ENCODE measurements at places on chromosomes 5 and 9.

DNA sequence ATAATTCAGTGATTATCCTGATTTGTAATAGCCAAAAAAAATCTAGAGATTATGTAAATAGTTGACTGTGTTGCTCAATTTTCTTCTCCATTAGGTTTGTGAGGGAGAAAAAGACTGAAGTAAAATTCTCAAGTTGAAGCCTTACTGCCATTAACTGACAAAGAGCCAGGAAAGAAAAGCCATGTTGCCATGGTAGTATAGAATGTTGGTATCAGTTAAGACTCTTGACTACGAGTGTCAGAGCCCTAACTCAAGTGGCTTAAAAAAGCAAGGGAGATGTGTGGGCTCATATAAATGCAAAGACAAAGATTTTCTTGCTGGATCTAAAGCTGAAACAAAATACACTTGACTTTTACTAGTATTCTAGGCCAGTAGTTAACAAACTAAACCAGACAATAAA lies 571.7 kb downstream of the KCTD16 start:
- no peak for DNase-seq

GRCh38 chr9:104071589-104071988 lies 22.5 kb upstream of the SMC2 start:
- DNase-seq: no peak

DNA sequence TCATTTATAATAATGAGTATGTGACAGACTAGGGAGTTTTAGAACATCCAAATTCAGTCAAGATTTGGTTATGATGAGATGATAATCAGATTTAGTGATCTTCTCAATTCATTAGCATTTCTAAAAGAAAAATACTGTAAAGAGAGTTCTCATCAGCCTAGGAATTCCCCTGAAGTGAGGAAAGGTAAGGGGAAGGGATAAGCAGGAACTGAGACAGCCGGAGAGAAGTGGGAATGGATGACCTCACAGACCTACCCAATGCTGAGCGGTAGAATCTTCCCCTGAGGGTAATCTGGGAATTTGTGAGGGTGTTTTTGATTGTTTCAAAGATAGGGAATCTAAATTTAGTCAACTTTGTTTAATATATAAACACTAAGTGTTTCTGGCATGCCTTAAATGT lies 16.7 kb upstream of the GPBP1 start:
- DNase-seq: no peak

DNA sequence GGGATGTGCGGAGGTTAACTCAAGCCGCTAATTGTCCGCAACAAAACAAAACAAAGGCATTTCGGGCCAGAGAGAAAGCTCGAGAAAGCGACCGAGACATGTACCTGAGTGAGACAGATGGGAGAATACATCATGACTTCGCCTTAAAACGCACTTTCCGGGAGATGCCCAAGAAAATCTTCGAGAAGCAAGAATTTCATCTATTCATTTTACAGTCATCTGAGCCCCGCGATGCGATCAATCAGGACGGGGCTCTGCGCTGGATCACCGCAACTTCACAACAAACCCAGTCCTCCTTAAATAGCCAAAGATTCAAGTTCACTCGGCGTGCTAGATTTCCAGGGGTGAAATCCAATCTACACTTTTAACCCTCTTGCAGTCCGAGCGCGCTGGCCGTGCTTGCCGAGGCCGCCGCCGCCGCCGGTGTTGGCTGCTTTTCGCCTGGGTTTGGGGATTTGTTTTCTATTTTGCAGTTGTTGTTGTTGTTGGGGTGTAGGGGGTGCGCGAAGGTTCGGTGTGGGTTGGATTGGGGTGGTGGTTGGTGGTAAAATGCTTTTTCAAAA lies 482 bp downstream of the NFIB start:
- DNase-seq: no peak

DNA sequence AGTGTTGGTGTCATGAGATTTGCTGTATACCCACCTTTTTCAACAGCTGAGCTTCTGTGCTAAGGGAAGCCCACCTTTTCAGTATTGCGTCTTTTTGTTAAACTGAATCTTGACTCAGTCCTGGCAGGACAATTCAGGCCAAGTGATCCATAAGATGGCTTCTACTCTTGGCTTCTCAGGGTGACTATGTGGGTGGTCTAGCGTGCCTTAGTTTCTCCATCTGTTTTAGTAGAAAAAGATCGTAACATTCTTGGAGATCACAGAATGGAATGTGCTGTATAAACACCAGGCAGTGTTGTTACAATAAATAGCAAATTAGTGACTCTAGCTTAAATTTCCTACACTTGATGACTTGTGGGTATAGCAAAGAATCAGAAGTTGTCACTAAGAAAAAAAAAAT lies 66.6 kb downstream of the PCSK5 start:
- DNase-seq: no peak

DNA sequence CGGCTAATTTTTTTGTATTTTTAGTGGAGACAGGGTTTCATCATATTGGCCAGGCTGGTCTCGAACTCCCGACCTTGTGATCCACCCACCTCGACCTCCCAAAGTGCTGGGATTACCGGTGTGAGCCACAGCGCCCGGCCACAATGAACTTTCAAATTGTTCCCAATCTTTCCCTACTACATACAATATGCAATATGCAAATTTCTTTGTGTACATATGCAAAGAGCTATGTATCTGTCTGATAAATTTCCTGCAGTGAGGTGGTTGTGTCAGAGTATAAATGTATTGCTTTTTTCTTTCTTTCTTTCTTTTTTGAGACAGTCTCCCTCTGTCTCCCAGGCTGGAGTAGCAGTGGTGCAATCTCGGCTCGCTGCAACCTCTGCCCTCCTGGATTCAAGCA lies 48.8 kb upstream of the PLPP1 start:
- no peak for DNase-seq

DNA sequence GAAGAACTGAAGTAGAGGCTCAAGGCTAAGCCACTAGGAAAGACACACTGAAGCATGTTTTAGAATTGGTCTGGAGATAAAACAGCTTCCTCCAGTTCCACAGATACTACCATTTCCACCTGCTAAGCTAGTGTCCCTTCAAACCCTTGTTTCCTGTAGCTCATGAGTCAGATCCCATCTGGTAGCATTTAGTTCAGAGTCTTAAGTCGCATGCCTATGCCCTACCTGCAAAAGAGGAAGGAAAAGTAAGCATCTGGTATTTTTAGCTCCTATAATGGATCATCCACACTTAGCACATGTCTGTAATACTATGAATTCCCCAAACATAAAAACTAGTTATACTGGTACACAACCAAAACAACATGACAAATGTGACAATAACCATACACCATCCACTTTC lies 92.1 kb downstream of the CDKN2A start:
- no peak for DNase-seq

DNA sequence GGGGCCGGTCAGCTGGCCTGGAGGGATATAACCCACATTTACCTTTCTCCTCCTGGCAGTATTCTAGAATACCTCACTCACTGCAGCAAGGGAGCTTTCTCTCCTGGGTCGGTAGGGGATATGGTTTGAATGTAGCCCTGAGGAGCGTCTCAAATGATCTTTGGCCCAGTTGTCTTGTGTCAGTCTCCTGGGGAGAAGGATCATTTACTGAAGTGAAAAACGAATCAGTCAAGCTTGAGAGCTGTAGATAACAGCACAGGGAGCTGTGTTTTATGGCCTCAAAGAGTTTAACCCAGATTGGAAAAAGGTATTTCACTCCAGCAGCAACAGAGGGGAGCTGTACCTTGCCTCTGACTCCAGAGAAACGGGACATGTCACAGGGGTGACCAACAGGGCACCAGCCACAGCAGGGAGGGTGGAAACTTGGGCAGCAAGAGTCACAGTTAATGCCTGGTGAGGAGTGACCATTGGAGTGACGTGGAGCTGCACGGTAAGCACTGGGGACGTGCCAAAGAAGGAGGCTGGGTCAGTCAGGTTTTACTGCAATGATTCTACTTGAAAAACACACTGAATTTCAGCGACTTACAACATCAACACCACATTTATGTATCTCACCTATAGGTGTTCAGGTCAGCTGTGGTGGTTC lies 29.8 kb upstream of the ZFR start:
- DNase-seq: no peak

- DNase-seq: no peak
These were observed 261.2 kb upstream of the CLINT1 start for GRCh38 chr5:158119961-158120723.

DNA sequence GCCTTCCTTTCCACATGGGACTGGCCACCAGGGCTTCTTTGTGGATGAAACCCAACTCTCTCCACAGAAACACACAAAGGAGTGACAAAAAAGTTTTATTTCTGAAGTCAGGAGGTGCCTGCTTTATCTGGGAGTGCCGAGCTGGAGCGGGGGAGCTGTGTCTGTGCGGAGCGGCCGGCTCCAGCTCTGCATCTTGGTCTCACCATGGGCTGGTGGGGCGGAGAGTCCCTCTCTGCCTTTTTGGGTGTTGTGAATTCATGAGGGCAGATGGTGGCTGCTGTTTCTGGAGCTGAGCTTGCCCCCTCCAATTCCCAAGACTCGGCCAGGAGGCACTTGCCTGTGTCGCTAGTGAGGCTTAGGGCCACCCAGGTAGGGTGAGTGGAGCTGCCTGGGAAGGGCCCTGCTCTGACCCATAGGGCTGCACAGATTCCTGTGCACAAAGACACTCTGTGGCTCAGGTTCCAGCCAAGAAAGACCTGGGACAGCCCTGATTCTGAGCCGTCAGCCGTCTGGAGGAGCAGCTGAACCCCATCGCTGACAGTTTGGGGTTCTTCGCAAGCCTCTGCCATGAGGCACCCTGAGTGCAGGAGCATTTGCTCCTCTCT lies 1.4 kb downstream of the DBH start:
- no peak for DNase-seq

DNA sequence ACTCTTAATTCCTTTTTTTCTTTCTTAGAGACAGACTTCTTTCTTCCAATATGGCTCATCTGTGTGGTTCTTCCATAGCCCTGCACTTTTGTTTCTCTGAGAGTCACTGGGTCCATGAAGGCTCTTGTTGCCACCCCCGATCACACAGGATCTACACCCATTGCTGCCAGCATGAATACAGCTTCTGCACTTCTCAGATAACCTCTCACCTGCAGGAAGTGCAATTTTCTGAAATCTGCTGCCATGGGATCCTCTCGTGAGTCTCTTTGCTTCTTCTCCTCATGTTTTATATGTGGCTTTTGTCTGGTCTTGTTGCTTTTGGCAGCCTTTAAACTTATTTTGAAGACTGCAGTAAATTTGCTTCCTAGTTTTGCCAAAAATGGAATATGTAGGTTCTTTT lies 171.2 kb downstream of the TMEM167A start:
- DNase-seq: no peak

GRCh38 chr9:70405808-70406433 lies 8.5 kb downstream of the KLF9 start:
- DNase-seq: no peak

DNA sequence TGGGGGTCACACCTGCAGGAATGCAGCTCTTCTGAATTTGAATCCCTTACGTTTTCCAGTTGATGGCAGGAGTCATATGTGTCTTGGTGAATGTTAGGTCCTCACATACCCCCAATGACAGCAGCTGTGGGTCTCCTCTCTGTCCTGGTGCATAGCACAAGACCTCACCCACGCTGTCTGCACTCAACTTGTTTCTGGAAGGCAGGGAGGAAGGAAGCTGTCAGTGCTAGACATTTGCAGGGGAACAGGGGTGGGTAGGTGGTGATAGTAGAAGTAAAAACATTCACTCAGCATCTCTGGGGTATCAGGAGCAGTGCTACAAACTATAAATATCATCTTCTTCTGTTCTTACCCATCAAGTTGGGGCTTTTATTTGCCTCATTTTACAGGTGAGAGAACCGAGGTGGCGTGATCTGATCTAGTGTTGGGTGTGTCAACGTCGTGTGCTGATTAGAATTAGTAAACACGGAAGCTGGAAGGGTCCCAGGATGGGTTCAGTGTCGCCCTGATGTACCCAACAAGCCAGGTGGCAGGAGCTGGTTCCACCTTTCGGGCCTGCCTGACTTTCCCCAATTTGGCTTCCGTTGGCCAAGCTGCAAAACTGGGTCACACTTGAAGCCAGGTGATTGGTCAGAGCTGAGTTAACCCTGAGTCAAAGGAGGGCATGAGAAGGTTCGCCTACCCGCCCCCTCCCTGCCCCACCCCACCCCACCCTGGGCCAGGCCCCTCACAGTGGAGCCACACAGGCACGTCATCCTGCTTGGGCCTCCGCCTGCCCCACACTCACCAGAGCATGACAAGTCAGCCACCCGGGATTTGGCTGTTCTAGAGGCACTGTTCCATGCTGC lies 15.8 kb downstream of the ERGIC1 start:
- DNase-seq: peak; percentile 6

GRCh38 chr5:156409834-156410233 lies 82.9 kb downstream of the SGCD start:
- no peak for DNase-seq

DNA sequence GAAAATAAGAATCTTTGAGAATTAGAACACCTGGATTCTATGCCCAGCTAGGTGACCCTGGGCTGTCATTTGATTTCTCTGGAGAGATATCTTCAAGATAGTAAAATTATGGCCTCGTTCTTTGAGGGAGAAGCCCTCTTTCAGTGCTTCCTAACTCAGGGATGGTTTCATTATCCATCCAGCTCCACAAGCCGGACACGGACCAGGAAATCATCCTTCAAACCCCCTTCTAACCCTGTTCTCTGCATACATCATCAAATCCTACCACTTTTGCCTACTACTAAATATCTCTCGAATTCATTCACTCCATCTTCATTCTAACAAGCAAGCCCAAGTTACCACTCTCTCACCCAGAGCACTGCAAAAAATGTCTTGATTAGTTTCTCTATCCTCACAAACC lies 57.2 kb downstream of the MAPKAP1 start:
- DNase-seq: no peak

- no peak for DNase-seq
These were observed 481.9 kb downstream of the CHSY3 start for GRCh38 chr5:130386155-130386554.

DNA sequence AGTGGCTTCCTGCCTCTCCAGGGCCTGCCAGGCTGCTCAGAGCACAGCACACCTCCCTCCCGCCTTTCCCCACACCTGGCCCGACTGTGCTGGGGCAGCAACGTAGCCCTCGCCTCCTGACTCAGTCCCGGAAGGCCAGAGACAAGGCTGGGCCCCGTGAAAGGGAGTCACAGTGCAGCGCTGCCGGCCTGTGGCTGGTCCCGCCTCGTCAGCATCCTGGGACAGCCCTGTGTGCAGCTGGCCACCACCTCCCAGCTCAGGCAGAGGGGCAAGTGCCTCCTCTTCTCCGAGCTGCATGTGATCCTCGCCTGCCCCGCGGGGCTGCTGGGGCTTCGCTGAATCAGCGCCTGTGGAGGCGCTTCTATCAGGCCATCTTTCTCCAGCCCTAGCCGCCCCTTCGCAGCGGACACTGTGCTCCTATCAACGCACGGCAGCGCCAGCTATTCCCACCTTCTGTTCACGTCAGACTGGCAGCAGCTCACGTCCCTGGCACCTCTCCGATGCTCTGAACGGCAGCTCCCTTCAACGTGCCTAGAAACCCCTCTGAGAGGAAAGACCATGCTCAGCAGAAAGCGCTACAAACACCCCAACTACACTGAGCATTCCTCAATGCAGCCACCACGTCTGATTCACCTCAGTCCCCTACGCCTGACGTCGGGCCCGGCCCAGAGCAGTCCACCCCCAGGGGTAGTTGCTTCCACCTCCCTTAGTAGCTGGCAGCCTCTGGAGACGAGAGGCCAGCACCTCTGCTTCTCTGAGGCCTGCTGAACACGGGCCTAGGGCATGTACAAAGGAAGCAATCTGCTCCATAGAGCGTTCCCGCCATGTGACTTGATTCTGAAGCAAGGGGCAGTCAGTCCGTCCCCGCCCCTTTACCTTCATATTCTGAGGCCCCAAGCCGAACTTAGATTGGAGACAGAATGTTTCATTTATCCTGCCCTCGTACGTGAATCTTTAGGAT lies 78.8 kb downstream of the GPR21 start:
- no peak for DNase-seq

Data from CD4-positive, alpha-beta T cell treated with Interleukin-4 for 4 hours (primary cell).